Osteocyte (in vitro differentiated cells): ENCODE measurements at places on chromosomes 13 and 19. TPM values are rescaled to one million over a fixed set of nuclear protein-coding genes. Genes with fewer than 3 reads are reported as not detected.

MVB12A gene
- total RNA-seq = 59.2 and 63.2 TPM in 2 replicates

NAPSA gene
- 0.16 and 1.3 TPM in 2 replicates for total RNA-seq

GRCh38 chr13:28530729-28531076, 35.8 kb upstream of the FLT1 start:
- no peak for DNase-seq

GPR4 gene
- not detected in 2 replicates for total RNA-seq

APOC1 gene
- 3.3 TPM in 1 of 2 replicates, not detected in the other for total RNA-seq

RYR1 gene
- total RNA-seq = 0.03 and 0.50 TPM in 2 replicates

- DNase-seq = no peak
These were observed 18.5 kb downstream of the POU2F2 start for GRCh38 chr19:42113641-42114348.

ATXN8OS gene
- total RNA-seq = not detected in 2 replicates

EDNRB gene
- total RNA-seq = not detected in 2 replicates

- no peak for DNase-seq
These were observed 869 bp downstream of the GFY start for GRCh38 chr19:49425922-49426592.

KIR2DL1 gene
- total RNA-seq = not detected in 2 replicates

GRCh38 chr13:106610486-106610885, 42.5 kb upstream of the ARGLU1 start:
- DNase-seq = no peak
